ENCODE measurements at places on chromosomes 16 and 17. TPM values are rescaled to one million over a fixed set of nuclear protein-coding genes. Genes with fewer than 3 reads are reported as not detected.

DNA sequence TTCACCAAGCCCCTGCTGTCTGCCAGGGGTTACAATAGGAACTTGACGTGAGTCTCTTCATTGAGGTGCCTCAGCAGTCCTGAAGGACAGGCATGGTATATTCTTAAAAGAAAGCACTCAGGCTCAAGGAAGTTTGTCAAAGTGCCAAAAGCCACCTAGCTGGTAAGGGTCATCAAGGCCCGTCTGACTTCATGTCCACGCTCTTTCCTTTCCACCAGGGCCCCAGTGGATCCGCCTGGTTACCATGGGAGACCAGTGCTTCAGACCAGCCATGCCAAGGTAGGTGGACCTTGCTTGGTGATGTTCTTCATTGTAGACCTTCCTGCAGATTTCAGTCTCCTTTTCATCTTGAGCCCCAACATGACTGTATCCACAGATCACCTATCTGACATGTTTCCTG, 27.6 kb upstream of the CCL1 start:
- DNase-seq, result no peak

GRCh38 chr16:35798885-35799426, 2339.5 kb downstream of the TP53TG3F start:
- DNase-seq, result no peak

DNA sequence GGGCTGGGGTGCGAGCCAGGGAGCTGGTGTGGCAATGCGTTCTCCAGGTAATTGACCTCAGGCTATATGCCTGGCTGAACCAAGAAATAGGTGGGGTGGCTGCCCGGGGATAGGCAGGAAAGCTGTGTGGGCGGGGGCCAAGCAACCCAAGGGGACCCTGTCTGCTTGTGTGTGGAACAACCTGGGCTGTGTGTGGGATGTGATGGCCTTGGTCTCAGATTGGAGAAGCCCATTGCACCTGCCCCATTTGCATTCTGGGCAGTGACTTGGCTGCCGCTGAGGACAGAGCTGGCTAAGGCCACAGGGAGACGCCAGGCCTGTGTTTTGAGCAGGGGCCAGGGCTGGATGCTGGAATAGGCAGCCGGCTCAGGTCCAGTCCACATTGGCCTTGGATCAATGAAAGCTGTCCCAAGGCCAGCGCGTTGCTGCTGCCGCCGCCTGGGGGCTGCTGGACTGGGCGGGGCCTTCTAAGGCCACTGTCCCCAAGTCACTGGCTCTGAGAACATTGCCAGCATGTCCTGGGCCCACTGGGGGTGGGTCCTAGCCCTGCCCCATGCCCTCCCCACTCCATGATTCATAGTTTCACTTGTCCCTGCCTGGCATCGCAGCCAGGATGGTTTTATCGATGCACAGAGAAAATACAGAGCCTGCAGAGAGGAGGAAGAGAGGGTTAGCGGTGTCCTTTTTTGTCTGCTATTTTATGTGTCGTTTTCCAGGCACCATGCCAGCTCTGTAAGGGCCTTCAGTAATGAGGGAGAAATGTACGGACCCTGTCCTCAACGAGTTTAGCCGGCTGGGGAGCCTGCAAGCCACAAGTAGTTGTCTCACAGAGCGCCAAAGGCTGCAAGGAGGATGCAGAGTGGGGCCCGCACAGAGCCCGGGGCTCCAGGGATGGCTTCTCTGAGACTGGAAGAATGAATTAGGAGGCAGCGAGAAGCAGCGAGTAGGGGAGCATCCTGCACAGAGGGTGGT, 43.9 kb downstream of the NKD1 start:
- no peak for DNase-seq

DNA sequence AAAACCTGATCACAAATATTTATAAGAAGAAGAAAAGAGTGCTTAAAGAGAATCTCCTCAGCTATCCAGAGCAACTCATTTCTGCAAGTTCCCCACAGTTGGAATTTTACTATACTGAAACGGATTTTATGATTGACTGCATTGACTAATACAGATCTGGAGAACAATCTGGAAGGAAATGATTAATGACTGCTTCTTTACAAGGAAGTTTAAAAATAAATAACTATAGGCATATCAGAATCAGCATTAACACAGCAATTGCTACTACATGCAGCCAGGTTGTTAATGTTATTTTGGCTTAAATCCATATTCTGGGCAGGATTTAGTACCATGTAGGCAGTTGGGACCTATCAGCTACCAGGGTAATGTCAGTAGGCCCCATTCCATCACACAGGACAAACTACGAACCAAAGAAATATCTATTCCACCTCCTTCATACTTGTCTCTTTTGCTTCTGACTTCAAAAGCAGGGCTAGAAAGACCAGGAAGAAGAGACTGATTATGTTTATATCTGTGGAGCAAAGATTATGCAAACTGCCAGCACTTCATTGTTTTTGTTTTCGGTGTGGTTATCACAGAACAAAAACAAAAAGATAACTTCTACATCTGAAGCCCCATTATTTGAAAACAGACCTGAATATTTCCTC, 3.9 kb downstream of the SKAP1 start:
- no peak for DNase-seq

DNA sequence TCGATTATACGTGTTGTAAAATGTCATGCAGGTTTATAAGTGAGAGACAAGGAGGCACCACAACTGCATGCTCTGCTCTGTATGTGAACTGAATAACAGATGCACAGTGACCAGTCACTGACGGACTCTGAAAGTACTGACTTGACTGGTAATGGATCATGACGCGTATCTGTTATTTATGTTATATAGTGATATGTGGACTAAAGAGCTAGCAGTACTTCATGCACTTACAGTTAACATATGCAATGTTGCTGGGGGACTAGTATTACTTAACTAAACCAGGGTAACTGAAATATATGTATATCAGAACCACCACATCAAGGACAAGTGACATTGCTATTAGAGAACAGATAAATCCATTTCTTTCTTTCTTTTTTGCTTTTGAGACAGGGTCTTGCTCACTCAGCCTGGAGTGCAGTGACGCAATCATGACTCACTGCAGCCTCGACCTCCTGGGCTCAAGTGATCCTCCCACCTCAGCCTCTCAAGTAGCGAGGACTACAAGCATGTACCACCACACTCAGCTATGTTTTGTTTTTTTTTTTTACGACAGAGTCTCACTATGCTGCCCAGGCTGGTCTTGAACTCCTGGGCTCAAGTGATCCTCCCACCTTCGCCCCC, 17.2 kb downstream of the COIL start:
- DNase-seq, result no peak

- no peak for DNase-seq
Observed at GRCh38 chr17:9339958-9340357, 235.7 kb downstream of the STX8 start.

DNA sequence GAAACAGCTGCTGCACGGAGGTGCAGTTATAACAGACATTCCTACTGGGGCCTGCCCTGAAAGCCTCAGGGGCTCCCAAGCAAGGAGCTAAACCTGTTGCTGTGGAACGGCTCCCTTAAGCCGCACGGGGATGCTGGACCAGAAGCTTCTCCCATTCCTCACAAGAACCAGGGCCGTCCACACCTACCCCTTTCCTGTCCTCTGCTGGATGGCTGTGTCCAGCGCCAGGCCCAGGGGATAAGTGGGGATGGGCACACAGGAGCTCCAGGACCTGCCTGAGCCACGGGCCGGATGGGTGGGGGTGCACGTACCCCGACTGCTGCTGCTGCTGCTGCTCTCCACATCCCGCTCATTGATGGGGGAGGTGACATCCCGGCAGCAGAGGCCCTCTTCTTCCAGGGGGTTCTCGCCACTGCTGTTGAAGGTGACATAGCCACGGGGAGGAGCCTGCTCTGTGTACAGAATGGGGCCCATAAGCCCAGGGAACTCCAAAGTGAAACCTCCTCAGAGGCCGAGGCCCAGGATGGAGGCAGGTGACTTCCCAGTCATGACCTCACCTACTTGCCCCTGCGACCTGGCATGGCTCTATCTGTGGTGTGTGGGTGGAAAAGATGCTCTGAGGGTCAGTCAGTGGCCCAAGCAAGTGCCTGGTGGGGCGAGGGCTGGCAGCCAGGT, 8.6 kb downstream of the NUDT16L1 start:
- DNase-seq, result no peak

DNA sequence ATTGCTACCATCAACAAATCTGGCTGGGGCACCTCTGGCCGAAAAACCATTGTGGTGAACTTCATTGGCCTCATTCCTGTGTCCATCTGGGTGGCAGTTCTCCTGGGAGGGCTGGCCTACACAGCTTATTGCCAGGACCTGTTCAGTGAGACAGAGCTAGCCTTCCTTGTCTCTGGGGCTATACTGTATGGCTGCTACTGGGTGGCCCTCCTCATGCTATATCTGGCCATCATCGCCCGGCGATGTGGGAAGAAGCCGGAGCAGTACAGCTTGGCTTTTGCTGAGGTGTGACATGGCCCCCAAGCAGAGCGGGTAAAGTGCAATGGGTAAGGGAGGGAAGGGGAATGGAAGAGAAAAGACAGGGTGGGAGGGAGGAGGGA, 9.5 kb downstream of the HAS3 start:
- no peak for DNase-seq

GRCh38 chr16:87700406-87701077, 65.2 kb downstream of the KLHDC4 start:
- no peak for DNase-seq

DNA sequence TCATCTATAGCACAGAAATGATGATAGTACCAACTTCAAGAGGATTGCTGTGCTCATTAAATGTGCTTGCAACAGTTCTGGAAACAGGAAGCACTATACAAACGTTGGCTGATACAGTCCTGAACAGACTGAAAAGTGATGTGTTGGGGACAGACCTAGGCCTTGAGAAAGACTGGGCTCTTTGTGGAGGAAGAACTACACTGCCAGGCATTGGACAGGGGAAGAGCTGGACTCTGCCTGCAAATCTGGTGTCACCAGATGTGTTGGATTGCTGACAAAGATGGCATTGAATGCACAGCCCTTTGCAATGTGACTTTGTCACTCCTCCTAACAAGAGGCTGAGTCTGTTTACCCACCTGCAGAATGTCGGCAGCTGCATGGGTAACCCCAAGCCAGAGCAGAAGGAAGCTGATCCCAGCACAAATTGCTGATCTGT, 12.4 kb upstream of the ST6GALNAC2 start:
- DNase-seq, result no peak

Gene KRT15
- 1,796 TPM for total RNA-seq

Gene ERBB2
- 166 TPM for total RNA-seq

Gene TMC8
- total RNA-seq, result 6.4 TPM

Gene CLEC3A
- not detected for total RNA-seq

Gene CDRT15L2
- 1.0 TPM for total RNA-seq
